ENCODE measurements at places on chromosomes 2 and 18. TPM values are rescaled to one million over a fixed set of nuclear protein-coding genes. Genes with fewer than 3 reads are reported as not detected.

Gene GRB14
- total RNA-seq, result 6.5 TPM

Gene FEV
- not detected for total RNA-seq

Gene SNRPD1
- total RNA-seq, result 187 TPM

Gene EFEMP1
- total RNA-seq, result 43.3 TPM

Gene LINC00305
- not detected for total RNA-seq

Gene CHRNA1
- total RNA-seq, result not detected

Gene DHX57
- 20.9 TPM for total RNA-seq

Gene XIRP2
- not detected for total RNA-seq

Gene NT5C1B
- total RNA-seq, result not detected

Gene MATN3
- 13.5 TPM for total RNA-seq

Gene POLR1A
- total RNA-seq, result 24.3 TPM

Gene CFAP53
- 0.41 TPM for total RNA-seq

Gene HOXD13
- 0.23 TPM for total RNA-seq

Gene MARCO
- total RNA-seq, result 0.08 TPM

Gene CPS1
- total RNA-seq, result 9.2 TPM

Gene EPG5
- total RNA-seq, result 4.0 TPM

Gene OST4
- total RNA-seq, result 543 TPM

Gene RGPD5
- 7.8 TPM for total RNA-seq

Gene ABCB11
- total RNA-seq, result 0.01 TPM

Gene CPLX4
- total RNA-seq, result not detected

Gene DYSF
- 0.50 TPM for total RNA-seq

Gene PMAIP1
- 15.0 TPM for total RNA-seq

Gene ADCY3
- total RNA-seq, result 88.7 TPM

Gene RAB6C
- not detected for total RNA-seq

Gene UPP2
- not detected for total RNA-seq

Gene OXER1
- not detected for total RNA-seq

Gene ANKRD30BL
- not detected for total RNA-seq

Gene STK39
- total RNA-seq, result 14.0 TPM

Gene ADCYAP1
- not detected for total RNA-seq

Gene TNS1
- total RNA-seq, result 10.2 TPM

Gene AKAIN1
- not detected for total RNA-seq

Gene LHCGR
- total RNA-seq, result not detected

Gene RBM44
- total RNA-seq, result 0.15 TPM

Gene MAP3K19
- not detected for total RNA-seq

Gene ATG16L1
- total RNA-seq, result 47.0 TPM

Gene MYCN
- total RNA-seq, result not detected

Gene GAL3ST2
- 0.34 TPM for total RNA-seq

Gene TXNDC9
- 55.6 TPM for total RNA-seq

Gene KRTCAP3
- 0.76 TPM for total RNA-seq

Gene GTF2A1L
- total RNA-seq, result not detected

Gene ABCG5
- total RNA-seq, result not detected

Gene PLCL1
- total RNA-seq, result not detected

Gene SP140L
- total RNA-seq, result 3.7 TPM

Gene AQP12A
- not detected for total RNA-seq

Gene SMYD1
- total RNA-seq, result not detected

Gene ITGA4
- 2.0 TPM for total RNA-seq

Data from A549 treated with CORT108297 at 1 μM for 4 hours (cell line).